ENCODE measurements at places on chromosomes 1 and 21.

- DNase-seq = no peak
These were observed 3.6 kb downstream of the UBXN11 start for GRCh38 chr1:26302733-26303405.

DNA sequence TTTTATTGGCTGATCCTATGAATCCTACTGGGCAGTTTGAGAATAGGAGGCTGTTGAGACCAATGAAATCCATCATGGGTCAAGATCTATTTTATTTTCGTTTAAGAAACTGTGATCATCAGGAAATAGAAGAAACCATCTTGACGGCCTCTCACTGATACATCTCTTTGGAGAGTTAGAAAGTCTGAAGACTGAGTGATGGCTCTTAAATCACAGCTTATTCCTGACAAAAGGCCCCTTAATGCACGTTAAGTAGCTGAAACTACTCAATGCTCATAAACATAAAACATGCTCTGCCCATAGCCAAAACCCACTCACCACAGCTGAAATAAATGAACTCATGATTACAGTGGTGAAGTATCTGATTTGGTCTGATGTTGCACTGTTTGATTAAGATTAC lies 784.5 kb upstream of the NEGR1 start:
- DNase-seq = no peak

- DNase-seq = no peak
These were observed 29.6 kb upstream of the PRRX1 start for GRCh38 chr1:170634293-170634692.

DNA sequence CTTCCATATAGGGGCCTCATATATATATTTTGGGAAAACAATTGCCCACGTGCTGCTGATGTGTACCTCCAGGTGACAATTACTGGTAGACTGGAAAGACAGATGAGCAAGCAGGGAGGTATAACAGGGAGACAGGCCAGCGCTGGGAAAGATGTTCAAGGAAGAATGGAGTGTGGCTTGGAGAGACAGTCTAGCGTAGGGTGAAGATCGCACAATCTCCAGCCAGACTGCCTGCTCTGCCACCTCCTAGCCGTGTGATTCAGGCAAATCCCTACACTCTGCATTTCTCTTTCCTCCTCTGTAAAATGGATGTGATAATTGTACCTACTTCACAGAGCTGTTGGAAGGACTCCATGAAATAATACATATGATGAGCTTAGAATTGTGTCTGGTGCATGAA lies 66.1 kb downstream of the TMCO4 start:
- no peak for DNase-seq

GRCh38 chr1:157153746-157154145 lies 15.6 kb upstream of the ETV3 start:
- peak; percentile 66 for DNase-seq

All from colonic mucosa (tissue), 4 donors.